OCI-LY7 (cell line): ENCODE measurements at places on chromosomes 2 and 18.

DNA sequence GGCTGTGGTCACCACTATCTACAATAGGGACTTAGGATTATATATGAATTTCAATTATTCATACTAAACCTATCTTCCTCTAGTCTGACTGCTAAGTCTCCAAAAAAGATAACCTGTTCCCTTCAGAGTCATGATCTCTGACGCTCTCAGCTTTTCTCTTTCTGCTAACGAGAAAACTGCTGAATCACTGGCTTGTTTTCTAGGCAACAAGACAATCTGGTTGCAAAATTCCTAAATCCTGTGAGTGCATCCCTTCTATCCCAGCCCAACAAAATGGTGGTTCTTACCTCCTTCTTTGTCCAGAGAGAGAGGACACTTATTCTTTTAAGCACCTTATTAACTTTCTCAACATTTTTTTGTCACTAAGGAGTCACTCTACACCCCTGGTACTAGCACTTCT, 312.3 kb upstream of the PKDCC start:
- no peak for DNase-seq

GRCh38 chr2:8574196-8575037, 107.4 kb upstream of the ID2 start:
- DNase-seq, result peak; percentile 96

DNA sequence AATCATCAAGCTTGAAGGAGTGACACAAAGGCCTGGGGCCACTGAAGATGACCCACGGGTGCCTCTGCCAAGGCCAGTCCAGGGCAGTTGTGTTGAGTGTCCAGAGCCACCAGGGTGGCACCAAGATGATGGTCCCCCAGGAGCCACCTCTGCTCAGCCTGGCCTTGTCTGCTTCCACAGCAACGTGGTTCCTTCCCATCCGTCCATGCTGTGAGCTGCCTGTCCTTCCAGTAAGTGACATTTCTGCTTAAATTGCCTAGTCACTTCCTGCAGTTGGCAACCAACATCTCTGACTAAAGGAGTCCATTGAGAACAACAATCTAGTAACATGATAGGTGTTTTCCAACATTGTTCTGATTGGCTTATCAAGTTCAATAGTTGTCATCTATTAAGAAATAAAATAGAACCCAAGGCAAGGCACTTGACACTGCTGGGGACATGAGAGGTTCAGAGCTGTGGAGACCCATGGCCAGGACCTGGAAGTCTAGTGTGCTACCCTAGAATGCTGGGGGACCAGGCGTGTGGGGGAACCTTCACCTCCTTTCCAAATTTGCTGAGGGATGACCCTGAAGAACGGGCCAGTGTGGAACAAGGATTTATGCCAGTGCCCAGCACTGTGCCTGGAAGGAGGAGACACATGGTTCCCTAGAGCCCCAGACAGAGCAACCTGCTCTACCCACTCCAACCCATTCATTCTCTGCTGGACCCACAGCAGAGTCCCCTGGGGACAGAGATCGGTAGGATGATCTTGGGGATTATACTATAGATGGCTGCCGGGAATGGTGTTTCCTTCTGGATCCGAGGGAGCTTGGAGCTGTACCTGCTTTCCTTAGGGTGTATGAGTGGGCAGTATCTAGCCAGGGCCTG, 98.9 kb upstream of the EPC2 start:
- no peak for DNase-seq

GRCh38 chr2:188422726-188423125, 131.1 kb downstream of the GULP1 start:
- DNase-seq, result no peak

- DNase-seq, result no peak
These were observed 7.8 kb downstream of the NT5DC4 start for GRCh38 chr2:112728378-112729175.

DNA sequence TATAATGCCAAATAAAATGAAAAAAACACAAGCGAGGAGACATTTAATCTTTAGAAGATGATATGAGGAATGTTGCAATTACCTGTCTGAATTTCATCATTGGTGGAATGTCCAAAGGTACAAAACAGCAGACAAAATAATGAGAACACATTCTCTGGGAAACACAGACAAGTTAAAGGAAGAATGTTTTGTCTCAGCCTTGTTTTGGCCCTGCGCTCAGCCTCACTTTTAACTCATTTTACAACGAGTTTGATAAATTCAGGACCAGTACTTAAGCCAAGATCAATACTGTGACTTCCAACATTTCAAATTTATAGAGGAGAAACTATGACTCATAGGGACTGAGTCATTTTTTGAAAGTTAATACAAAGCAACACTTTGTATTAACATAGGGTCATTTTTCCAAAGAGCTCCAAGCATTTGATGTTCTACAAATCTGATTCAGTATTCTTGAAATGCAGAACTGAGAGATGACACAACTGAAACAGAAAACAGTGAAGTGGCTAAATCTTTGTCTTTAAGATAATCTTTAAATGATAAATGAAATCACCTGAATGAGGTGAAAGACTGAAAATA, 833.2 kb upstream of the CHAC2 start:
- no peak for DNase-seq

DNA sequence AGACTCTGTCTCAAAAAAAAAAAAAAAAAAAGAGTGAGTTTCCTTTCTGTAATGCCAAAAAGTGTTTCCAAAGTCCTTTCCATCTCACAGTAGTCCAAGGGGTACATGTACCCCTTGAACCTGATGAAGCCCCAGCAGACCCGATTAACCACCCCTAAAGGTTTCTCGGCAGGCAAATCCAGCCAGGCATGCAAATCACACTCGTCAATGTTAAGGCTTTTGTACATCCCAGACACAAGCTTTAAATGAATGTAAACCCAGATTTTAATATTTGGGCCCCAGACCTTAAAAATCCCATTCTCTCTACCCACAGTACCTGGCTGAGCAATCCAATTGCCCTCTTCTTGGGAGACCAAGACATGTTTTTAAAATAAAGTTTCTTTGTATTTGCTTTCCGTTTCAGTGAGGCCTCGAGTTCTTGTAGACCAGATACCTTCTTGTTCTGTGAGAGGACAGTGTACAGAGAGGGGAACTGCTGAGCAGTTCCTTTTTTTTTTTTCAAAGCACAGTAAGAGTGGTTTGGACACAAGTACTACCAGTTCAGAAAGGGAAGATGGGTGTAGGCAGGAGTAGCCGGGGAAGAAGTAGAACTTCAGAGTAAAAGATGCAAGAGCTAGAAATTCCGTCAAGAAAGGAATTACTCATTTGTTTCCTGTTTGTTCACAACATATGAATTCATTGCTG, at the start of gene NLRC4:
Gene NLRC4 (minus strand): TSS at position 465 of the 684 bp plus-strand sequence. CDS start 8,111 bp downstream, outside the sequence.
- DNase-seq, result peak; percentile 50

GRCh38 chr2:197286805-197287595, 23.6 kb downstream of the ANKRD44 start:
- peak; percentile 41 for DNase-seq

- no peak for DNase-seq
These were observed 46.1 kb downstream of the SERTAD2 start for GRCh38 chr2:64607381-64608304.

GRCh38 chr2:36615222-36615621, 17.3 kb upstream of the FEZ2 start:
- no peak for DNase-seq

- no peak for DNase-seq
These were observed 34.4 kb upstream of the DLX2 start for GRCh38 chr2:172137109-172137508.

- DNase-seq, result no peak
These were observed 208.6 kb downstream of the PARD3B start for GRCh38 chr2:204753841-204754240.

GRCh38 chr2:100632759-100633158, 70.0 kb downstream of the PDCL3 start:
- no peak for DNase-seq
